ENCODE measurements at places on chromosomes 6 and 20. TPM values are rescaled to one million over a fixed set of nuclear protein-coding genes. Genes with fewer than 3 reads are reported as not detected.

DNA sequence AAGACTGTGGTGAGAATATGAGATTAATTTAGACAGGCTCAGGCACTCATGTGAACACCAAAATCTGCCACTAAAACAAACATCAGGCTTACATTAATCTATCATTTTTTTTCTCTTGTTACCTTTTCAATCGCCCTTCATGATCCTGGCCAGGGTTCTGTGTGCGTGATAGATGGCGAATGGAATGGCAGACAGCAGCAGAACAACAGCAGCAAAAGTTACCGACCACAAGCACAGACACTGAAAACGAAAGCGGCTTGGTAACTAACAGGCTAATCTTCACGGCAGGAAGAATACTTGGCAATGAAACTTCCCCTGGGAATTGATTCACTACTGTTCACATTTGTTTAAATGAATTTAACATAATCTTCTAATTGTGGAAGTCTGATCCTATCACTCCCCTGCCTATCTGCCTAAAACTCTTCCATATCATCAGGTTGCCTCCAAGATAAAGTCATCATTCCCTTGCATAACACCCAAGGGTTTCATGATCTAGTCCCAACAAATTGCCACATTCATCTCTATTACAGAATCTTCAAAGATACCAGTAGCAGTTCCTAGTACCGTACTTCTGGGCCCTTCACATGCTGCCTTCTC is 28.7 kb downstream of the PTPRK start:
- no peak for DNase-seq

- DNase-seq, result no peak
These were observed 1085.6 kb downstream of the KHDRBS2 start for GRCh38 chr6:61200444-61200843.

DNA sequence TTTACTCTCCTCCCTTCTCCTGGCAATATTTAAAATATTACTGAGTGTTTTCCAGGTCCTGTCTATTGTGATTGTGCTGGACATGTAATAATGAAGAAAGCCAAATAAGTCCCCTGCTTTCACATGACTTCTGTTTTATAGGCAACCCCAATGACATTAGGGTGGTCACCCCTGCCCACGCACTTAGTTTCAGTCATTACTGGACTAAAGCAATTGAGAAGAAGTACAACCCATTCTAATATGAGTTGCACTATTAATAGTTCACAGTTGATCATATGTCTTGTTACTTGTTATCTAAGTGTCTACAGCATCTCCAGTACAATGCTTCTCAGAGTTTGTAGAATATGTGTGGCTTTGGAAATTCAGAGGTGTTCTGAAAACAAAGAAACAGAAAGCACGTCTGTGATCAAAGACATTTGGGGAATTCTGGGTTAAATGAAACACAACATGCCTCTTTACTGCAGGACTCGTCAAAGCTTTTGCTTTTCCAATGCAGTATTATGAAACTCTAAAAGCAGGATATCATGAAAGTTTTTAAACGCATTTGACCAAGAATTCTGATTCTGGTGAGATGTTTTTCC is 789.5 kb downstream of the DHX35 start:
- no peak for DNase-seq

PGC gene
- total RNA-seq, result not detected

CBLN4 gene
- total RNA-seq, result not detected

Data from glomerular endothelial cell (primary cell).